ENCODE measurements at places on chromosomes 1 and 21. TPM values are rescaled to one million over a fixed set of nuclear protein-coding genes. Genes with fewer than 3 reads are reported as not detected.

DNA sequence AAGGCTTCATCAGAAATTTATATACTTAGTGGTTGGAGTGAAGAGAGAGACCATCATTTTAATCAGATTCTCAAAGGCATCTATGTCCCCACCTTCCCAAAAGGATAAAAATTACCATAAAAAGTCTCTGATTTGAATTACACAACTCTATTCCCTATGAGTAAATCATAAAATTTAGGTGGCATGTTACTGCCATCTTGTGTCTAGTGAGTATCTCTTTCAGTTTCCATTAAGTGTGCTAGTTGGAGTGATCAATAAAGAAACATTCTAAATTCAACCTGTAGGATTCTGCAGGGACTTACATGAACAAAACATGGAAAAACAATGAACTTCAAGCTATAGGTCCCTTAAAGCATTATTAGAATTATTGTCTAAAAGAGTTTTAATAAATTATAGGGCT lies 655.4 kb downstream of the LTN1 start:
- no peaks in the 10 kb centered on the region for H3K4me1 ChIP-seq
- no peak overlapping the region for H3K27ac ChIP-seq
- no peak for DNase-seq
- H3K27me3 ChIP-seq = no peaks in the 10 kb centered on the region
- H3K36me3 ChIP-seq = no peaks in the 10 kb centered on the region
- no peak overlapping the region for H3K4me3 ChIP-seq

NBPF10 gene
- 1.9 TPM for total RNA-seq

GRCh38 chr1:27556781-27557595 lies 47.0 kb downstream of the AHDC1 start:
- no peaks in the 10 kb centered on the region for H3K36me3 ChIP-seq
- no peaks in the 10 kb centered on the region for H3K27me3 ChIP-seq
- peak; percentile 99 for DNase-seq
- H3K4me3 ChIP-seq = no peak overlapping the region

- H3K36me3 ChIP-seq = no peaks in the 10 kb centered on the region
- H3K4me3 ChIP-seq = no peak overlapping the region
- H3K27ac ChIP-seq = no peak overlapping the region
- H3K27me3 ChIP-seq = no peaks in the 10 kb centered on the region
- no peak for DNase-seq
Measured at GRCh38 chr1:42034426-42034825, 115.7 kb upstream of the HIVEP3 start.

DNA sequence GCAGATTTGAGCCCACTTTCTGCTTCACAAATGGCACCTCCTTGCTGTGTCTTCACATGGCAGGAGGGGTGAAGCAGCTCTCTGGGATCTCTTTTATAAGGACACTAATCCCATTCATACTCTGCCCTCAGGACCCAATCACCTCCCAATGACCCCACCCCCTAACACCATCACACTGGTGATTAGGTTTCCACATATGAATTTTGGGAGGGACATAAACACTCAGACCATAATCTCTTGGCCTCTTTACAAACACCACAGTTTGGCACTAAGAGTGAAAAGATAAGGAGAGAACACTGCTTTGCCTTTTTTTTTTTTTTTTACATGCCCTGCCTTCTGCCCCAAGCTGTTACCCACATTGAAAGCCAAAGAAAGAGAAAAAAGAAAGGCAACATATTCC lies 166.2 kb upstream of the NFIA start:
- no peak for DNase-seq
- no peaks in the 10 kb centered on the region for H3K4me1 ChIP-seq
- no peaks in the 10 kb centered on the region for H3K36me3 ChIP-seq

- no peaks in the 10 kb centered on the region for H3K27me3 ChIP-seq
- no peaks in the 10 kb centered on the region for H3K4me1 ChIP-seq
- H3K36me3 ChIP-seq = no peaks in the 10 kb centered on the region
- no peak for DNase-seq
Measured at GRCh38 chr1:160011781-160012180, 20.0 kb downstream of the PIGM start.

THEMIS2 gene
- total RNA-seq = 47.4 TPM

DNA sequence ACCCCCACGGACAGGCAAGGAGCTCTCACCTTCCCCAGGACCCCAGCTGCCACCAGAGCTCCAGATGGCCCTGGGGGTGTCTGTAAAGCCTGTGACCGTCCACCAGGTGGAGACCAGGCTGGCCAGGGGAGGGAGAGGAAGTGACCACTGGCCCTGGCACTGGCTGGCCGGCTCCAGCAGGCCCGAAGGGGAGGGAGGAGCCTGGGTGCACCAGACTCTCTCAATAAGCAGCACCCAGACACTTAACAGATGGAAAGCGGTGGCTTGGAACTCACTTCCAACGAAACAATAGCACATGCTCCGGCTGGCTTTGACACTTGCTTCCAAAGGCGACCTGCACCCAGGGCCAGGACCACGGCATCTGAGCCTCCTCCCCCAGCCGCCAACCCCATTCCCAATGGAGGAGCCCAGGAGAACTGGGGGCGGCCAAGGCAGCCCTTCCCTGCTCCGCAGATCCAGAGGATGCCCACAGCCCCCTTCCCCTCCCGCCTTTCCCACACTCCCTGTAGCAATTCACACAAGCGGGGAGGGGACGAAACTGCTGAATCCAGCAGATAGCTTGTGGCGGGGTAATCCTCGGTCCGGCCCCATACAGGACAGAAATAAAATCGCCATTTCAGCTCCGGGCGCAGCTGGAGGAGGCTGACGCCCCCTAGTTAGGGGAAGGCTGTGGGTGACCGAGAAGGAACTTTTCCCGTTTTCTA lies 742 bp upstream of the PDE9A start:
- peak overlapping the region; percentile 36 for H3K27ac ChIP-seq
- no peaks in the 10 kb centered on the region for H3K27me3 ChIP-seq
- DNase-seq = peak; percentile 63
- H3K36me3 ChIP-seq = no peaks in the 10 kb centered on the region
- H3K4me3 ChIP-seq = peak overlapping the region; percentile 71

GRCh38 chr1:218499011-218499691 lies 154.0 kb downstream of the TGFB2 start:
- no peak overlapping the region for H3K4me3 ChIP-seq
- no peak overlapping the region for H3K27ac ChIP-seq
- H3K4me1 ChIP-seq = no peaks in the 10 kb centered on the region
- no peak for DNase-seq
- no peaks in the 10 kb centered on the region for H3K27me3 ChIP-seq

GRCh38 chr1:27234049-27234882 lies at the start of gene WDTC1:
TSS of gene WDTC1 (plus strand) at chr1:27234632. CDS start at chr1:27261055, 26,423 bp downstream.
- H3K4me1 ChIP-seq = peaks cover 25% of the 10 kb centered on the region
- peak; percentile 98 for DNase-seq
- H3K27ac ChIP-seq = peak within 1 kb of the TSS; percentile 22
- H3K4me3 ChIP-seq = peak within 1 kb of the TSS; percentile 96
- H3K36me3 ChIP-seq = no peaks in the 10 kb centered on the region

DNA sequence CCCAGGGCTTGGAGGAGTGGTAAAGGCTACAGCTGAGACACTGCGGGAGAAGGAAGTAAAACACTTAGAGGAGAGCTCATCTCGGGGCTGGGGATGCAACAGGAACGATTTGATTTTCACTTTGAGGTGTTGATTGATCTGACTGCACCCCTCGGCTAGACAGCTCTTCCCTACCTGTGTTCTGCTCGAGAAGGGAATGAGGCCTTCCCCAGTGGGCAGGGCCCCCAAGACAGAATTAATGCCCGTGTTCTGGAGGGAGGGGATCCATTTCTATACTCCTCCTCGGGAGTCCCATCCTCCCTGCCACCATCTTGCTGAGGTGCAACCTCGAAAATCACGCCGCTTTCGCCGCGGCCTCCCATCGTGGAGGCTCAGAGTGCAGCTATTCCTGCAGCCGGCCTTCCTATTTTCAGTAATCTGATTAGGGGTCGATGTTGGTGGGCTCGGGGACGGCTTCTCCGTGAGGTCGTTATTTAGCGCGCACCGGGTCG lies 2.4 kb downstream of the ATP2B4 start:
- DNase-seq = no peak
- peak overlapping the region; percentile 18 for H3K4me3 ChIP-seq
- no peaks in the 10 kb centered on the region for H3K36me3 ChIP-seq
- no peaks in the 10 kb centered on the region for H3K27me3 ChIP-seq
- H3K27ac ChIP-seq = peak overlapping the region; percentile 79
- peaks cover 39% of the 10 kb centered on the region for H3K4me1 ChIP-seq

GRCh38 chr1:189693140-189693539 lies 784.5 kb downstream of the BRINP3 start:
- H3K27me3 ChIP-seq = no peaks in the 10 kb centered on the region
- DNase-seq = no peak
- H3K36me3 ChIP-seq = no peaks in the 10 kb centered on the region
- no peak overlapping the region for H3K4me3 ChIP-seq
- H3K4me1 ChIP-seq = no peaks in the 10 kb centered on the region

DNA sequence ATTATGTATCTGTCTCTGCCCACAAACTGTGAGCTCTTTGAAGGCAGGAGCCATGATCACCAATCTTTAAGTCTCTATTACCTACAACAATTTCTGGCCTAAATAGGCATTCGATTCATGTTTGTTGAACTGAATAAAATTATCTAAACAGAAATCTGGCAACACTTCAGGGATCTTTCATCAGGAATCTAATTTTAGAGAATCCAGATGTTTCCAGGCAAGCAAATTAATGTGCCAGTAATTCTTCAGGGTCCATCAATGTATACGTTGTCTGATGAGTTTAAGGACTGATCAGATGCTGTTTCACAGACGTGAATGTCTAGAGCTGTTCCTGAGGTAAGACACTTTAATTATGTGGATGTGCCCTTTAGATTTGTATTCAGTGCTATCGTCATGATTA lies 524.4 kb downstream of the PTPRC start:
- H3K27ac ChIP-seq = no peak overlapping the region
- no peaks in the 10 kb centered on the region for H3K27me3 ChIP-seq
- no peaks in the 10 kb centered on the region for H3K4me1 ChIP-seq
- H3K4me3 ChIP-seq = no peak overlapping the region

EPHA2 gene
- 28.2 TPM for total RNA-seq

DNA sequence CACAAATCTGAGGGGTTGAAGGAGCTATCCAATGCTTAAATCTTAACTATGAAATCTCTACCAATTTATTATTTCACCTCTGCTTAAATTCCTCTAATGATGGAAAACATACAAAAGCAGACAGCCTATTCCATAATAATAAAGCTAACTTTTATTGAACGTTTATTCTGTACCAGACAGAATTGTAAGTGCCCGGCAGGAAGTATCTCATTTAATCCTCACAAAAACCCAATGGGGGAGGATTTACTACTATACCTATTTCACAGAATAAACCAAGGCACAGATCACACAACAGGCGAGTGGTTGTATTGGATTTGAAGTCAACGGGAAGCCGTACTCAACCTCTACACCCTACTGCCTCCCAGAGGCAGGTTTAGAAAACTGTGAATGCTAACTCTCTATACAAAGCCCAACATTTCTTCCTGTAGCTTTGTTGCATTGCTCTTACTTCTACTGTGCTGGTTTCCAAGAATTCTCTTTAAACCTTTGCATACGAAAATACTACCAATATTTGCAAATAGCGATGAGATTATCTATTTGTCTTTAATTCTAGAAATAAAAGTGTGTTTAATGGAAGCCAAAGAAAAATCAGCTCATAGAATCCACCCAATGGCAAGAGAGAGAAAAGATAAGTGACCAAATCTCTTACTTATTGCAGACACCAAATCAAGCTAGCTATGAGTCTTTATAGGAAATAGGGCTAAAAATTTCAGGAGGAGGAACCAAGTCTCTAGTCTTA lies 33.5 kb upstream of the C1orf53 start:
- no peaks in the 10 kb centered on the region for H3K4me1 ChIP-seq
- DNase-seq = peak; percentile 40
- no peaks in the 10 kb centered on the region for H3K36me3 ChIP-seq

DNA sequence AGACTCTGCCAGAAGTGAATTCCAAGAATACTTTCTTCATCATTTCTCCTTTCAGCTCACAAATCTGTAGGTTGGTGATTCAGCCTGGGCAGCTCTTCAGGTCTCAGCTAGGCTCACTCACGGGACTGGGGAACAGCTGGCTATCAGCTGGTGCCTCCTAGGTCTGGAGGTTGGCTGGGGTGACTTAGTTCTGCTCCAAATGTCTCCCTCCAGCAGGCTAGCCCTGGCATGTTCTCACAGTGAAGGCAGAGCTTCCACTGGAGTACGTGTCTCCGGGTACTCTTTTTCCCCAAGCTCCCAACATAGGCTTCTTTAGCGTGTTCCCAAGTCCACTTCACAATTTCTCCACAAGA lies 12.5 kb upstream of the VAMP4 start:
- H3K27ac ChIP-seq = no peak overlapping the region
- no peaks in the 10 kb centered on the region for H3K36me3 ChIP-seq
- H3K4me1 ChIP-seq = no peaks in the 10 kb centered on the region
- no peaks in the 10 kb centered on the region for H3K27me3 ChIP-seq

GRCh38 chr21:42913476-42913875 lies 12.0 kb downstream of the ERVH48-1 start:
- H3K27ac ChIP-seq = no peak overlapping the region
- H3K4me3 ChIP-seq = no peak overlapping the region
- no peak for DNase-seq
- peaks cover 34% of the 10 kb centered on the region for H3K36me3 ChIP-seq

DNA sequence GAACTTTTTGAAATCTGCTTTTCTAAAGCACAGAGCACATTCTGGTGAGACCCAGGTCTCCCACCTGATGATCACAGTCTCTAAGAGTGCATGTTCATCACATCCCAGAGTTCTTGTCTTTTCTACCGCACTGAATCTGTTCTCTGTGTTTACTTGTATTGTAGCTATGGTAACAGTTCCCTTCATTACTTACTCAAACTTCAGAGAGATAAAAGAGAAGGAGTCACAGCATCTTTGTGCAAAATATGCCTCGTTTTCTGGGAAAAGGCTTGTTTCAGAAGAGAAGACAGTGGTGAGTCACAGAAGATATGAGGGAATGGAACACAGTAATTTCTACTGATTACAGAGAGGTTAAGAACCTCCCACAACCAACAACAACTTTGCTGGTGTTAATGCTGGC lies 580.6 kb downstream of the PLA2G4A start:
- no peaks in the 10 kb centered on the region for H3K36me3 ChIP-seq
- no peak overlapping the region for H3K27ac ChIP-seq
- H3K4me1 ChIP-seq = no peaks in the 10 kb centered on the region

GRCh38 chr1:91502672-91503184 lies 2.1 kb downstream of the CDC7 start:
- peaks cover 22% of the 10 kb centered on the region for H3K4me1 ChIP-seq
- DNase-seq = no peak
- no peaks in the 10 kb centered on the region for H3K27me3 ChIP-seq
- no peak overlapping the region for H3K4me3 ChIP-seq

- no peak overlapping the region for H3K4me3 ChIP-seq
- peaks cover 1% of the 10 kb centered on the region for H3K4me1 ChIP-seq
- no peaks in the 10 kb centered on the region for H3K36me3 ChIP-seq
- H3K27me3 ChIP-seq = no peaks in the 10 kb centered on the region
Measured at GRCh38 chr1:156760796-156761104, 6.6 kb upstream of the PRCC start.

DNA sequence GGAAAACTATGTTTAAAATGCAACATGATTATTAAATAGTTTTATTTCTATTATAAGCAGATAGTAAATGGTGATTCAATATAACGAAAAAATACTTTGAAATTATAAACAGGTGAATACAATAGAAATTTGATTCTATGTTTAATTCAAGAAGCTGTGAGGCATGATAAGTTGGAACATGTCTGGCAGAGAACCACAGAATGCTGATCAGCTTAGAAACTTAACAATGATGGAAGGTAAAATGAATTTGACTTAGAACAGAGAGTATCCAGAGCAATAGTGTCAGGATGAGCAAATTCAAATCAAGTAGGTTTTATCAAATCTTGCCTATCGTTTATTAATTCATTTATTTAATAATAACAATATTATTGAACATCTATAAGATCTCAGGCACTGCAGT lies 83.4 kb upstream of the ADGRL4 start:
- no peaks in the 10 kb centered on the region for H3K4me1 ChIP-seq
- no peaks in the 10 kb centered on the region for H3K27me3 ChIP-seq
- H3K4me3 ChIP-seq = no peak overlapping the region
- no peak overlapping the region for H3K27ac ChIP-seq
- no peaks in the 10 kb centered on the region for H3K36me3 ChIP-seq
